ENCODE measurements at places on chromosomes 6 and 20.

DNA sequence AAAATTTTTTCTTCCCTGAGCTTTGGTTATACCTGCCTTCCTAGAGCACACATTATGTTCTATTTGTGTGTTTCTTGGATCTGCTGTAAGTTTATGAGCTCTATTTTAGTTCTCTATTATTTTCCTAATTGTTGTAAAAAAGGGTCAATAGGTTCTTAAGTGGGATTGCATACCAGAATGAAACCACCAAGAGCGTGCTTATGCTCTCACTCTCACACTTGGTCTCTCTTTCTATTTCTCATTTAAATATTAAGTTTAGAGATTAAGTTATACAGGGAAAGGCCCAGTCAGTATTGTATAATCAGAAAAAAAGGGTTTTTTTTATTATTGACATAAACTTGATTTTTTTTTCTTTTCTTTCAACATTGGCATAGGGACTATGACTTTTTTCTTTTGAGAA is 96.8 kb downstream of the RIMS1 start:
- DNase-seq: no peak

DNA sequence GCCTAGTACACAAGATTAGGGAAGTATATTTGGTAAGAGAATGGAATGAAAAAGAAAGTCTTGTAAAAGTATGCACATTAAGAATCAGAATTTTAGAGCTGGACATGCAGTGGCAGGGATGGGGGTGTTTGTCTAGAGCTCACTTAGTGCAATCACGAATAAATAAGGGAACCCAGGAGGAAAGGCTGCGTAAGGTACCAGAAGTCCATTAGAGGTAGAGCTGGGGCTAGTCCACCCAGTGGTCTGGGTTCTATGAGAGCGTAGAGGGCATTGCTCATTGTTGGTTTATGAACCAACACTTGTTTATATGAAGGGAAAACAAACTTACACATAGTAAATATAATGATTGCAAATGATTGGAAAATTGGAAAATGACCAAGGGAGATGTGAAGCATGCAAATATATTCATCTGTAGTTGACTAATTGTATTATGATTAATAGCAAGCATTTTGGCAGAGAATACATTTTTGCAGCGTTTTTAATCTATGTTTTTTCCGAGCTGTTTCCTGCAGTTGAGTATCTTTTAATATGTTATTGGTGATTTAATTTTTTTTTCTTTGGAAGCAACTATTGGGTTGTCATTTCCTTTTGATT is 3.2 kb downstream of the CDC40 start:
- no peak for DNase-seq

DNA sequence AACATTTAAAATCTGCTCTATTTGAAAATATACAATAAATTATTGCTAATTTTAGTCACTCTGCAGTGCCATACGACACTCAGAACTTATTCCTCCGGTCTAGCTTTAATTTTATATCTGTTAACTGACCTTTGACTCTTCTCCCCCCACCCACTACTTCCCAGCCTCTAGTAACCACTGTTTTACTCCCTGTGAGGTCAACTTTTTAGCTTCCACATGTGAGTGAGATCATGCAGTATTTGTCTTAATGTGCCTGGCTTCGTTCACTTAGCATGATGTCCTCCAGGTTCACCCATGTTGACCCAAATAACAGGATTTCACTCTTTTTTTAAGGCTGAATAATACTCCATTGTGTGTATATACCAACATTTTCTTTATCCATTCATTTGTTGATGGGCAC is 80.8 kb downstream of the RPP40 start:
- DNase-seq: no peak

DNA sequence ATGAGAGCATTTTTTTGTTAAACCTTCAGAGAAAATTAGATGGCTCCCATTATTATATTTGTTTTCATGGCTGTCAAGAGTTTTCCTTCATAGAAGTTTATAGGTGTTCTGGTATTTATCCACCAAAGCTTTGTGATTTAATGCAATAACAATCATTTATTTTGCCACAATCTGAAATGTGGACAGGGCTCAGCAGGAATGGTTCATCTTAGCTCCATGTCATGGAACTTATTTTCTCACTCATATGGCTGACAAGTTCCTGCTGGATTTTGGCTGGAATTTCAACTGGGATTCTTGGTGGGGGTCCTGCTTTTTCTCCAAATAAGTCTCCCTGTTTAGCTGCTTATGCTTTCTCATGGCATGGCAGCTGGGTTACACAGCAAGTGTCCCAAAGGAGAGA is 876.7 kb downstream of the QKI start:
- DNase-seq: no peak

DNA sequence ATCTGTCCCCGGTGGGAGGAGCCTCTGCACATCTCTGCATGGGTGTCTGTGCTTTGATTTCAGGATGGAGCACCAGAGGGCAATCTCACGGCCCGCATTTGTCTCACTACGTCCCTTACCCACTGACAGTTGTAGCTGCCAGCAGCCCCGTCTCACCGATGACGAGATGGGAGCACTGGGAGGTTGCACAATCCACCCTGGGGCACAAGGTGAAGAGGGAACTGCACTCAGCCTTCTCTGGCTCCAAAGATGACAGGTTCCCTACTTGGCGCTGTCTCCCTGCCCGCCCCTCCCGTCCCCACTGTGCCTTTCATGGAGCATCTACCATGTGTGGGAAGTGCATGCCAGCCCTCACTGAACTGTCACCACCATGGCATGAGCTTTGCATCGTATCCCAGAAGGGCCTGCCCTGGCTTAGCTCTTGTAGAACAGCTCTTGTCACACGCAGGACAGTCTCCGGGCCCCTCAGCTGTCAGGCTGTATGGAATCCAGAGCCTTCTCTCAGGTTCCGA is 99.9 kb upstream of the PMEPA1 start:
- no peak for DNase-seq

GRCh38 chr6:116090251-116090650 is 10.4 kb upstream of the NT5DC1 start:
- DNase-seq: no peak

GRCh38 chr6:4446982-4447381 is 311.6 kb upstream of the ECI2 start:
- DNase-seq: no peak
